Placental epithelial cell (primary cell): ENCODE measurements at places on chromosomes 16 and 17. TPM values are rescaled to one million over a fixed set of nuclear protein-coding genes. Genes with fewer than 3 reads are reported as not detected.

Gene KRT40
- not detected in 2 replicates for total RNA-seq

Gene ASPA
- total RNA-seq = not detected in 2 replicates

Gene SOCS1
- 10.3 and 22.0 TPM in 2 replicates for total RNA-seq

Gene AP2B1
- 146 and 182 TPM in 2 replicates for total RNA-seq

Gene TEX19
- total RNA-seq = under 0.01 and 0.11 TPM in 2 replicates

Gene CBFB
- total RNA-seq = 46.0 and 56.1 TPM in 2 replicates

Gene PSMC3IP
- 2.3 and 4.3 TPM in 2 replicates for total RNA-seq

Gene ATF7IP2
- total RNA-seq = 0.65 and 2.4 TPM in 2 replicates

Gene CX3CL1
- under 0.01 TPM in 1 of 2 replicates, not detected in the other for total RNA-seq

Gene SCNN1G
- 0.22 TPM in 1 of 2 replicates, not detected in the other for total RNA-seq

Gene TPSG1
- not detected in 2 replicates for total RNA-seq

Gene HSPB9
- total RNA-seq = not detected in 2 replicates

Gene ABCC3
- total RNA-seq = 0.39 and 0.43 TPM in 2 replicates

Gene PTGES3L
- total RNA-seq = under 0.01 and 0.87 TPM in 2 replicates

Gene CLDN9
- total RNA-seq = 4.3 and 6.5 TPM in 2 replicates

Gene PDILT
- total RNA-seq = not detected in 2 replicates

Gene C1QTNF8
- not detected in 2 replicates for total RNA-seq

Gene CEMP1
- 0.33 and 0.79 TPM in 2 replicates for total RNA-seq

Gene KRTAP2-2
- total RNA-seq = not detected in 2 replicates

Gene OMG
- not detected in 2 replicates for total RNA-seq

Gene CDRT15L2
- not detected in 2 replicates for total RNA-seq

Gene KRTAP9-8
- total RNA-seq = not detected in 2 replicates

Gene NFAT5
- total RNA-seq = 24.7 and 31.8 TPM in 2 replicates

Gene FBXO39
- not detected in 2 replicates for total RNA-seq

Gene SLC7A5
- total RNA-seq = 32.6 and 181 TPM in 2 replicates

Gene ZBTB4
- total RNA-seq = 33.9 and 36.1 TPM in 2 replicates

Gene SOX9
- 0.76 and 1.2 TPM in 2 replicates for total RNA-seq

Gene DBNDD1
- under 0.01 and 0.11 TPM in 2 replicates for total RNA-seq
